CD8-positive, alpha-beta memory T cell (primary cell): ENCODE measurements at places on chromosomes 6 and 20.

- no peak for DNase-seq
Measured at GRCh38 chr20:1882026-1882425, 13.2 kb upstream of the SIRPA start.

DNA sequence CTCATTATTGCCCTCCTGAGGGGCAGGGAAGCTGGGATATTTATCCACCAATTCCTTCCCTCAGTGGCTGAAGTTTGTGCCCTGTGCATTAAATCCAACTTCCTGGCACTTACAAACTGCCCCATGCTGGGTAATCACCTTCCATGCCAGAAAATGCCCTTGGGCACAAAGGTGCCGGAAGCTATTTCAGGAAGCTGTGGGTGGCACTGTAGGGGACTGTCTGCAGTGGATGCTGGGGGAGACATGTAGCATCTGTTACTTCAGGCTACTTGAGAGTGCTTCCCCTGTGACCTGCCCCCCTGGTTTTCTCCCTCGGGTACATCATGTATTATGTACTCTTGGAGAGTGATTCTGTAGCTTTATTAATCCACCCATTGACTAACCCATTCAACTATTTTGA is 24.7 kb upstream of the RALGAPA2 start:
- no peak for DNase-seq

DNA sequence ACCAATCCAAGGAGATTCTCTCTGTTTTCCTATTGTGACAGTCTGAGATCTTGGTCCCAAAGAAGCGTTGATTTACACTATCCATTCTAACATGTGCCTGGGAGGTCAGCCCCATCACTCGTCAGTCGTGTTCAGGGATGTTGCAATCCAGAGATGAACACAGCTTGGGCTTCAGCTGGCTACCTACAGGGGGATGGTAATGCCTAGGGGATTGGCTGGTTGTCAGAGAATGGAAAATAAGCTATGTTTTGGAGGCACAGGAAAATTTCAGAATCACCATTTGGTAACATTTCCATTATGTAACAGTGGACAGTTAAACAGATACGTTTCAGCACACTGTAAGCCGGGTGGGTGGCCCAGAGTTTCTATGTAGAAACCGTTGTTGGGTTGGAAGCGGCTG is 147.1 kb upstream of the RALGAPA2 start:
- DNase-seq = no peak

DNA sequence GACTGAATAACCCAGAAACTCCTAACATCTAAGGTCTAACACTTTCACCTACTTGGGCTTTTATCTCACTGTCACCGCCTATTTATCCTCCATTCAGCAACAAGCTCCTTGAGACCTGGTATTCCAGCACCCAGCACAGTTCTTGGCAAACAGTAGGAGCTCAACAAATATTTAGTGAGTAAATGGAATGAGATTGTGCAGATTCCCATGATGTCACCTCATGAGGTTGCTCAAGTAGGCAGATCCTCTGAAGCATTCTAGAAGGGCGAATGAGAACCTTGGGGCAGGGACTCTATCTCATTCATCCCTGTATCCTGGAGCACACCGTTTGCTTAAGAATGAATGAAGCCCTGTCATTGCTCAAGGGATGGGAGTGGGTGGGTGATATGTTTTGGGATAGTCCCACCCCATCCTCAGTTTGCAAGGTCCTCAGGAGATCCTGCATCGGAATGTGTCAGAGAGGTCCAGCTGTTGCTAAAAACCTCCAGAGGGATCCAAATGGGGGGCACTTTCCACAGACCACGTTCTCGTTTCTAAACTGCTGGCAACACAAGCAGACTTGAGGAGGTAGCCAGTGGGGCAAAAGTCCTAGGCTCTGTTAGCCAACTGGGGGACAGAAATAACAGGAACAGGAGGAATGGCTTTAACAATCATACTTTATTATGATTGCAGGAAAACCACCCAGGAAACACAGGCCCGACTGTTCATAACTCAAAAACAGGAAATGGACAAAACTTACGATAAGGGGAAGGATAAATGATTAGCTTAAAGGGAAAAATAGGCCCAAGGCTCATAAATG is 42.0 kb downstream of the EDN1 start:
- no peak for DNase-seq

DNA sequence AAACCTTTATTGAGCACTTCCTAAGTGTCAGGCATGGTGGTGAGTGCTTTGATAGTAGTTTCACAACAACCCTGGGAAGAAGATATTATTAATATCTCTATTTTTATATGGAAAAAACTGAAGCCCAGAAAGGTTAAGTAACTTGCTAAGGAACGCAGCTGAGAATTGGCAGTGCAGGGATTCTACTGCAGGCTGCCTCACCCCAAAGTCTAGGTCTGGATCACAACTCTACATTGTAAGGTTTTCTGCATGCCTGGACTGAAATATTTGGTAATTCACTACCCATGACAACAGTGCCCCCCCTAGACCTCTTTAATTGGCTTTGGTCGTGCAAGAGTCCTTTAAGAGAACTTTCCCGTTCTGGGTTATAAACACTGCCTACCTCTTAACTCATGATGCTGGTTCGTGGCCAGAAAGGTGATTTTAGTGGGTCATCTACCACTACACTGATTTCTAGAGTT is 67.1 kb upstream of the KCNQ5 start:
- DNase-seq = no peak

- DNase-seq = no peak
Measured at GRCh38 chr20:1310071-1310470, 18.9 kb downstream of the SDCBP2 start.

- no peak for DNase-seq
Measured at GRCh38 chr6:108927927-108928326, 79.7 kb downstream of the ARMC2 start.

DNA sequence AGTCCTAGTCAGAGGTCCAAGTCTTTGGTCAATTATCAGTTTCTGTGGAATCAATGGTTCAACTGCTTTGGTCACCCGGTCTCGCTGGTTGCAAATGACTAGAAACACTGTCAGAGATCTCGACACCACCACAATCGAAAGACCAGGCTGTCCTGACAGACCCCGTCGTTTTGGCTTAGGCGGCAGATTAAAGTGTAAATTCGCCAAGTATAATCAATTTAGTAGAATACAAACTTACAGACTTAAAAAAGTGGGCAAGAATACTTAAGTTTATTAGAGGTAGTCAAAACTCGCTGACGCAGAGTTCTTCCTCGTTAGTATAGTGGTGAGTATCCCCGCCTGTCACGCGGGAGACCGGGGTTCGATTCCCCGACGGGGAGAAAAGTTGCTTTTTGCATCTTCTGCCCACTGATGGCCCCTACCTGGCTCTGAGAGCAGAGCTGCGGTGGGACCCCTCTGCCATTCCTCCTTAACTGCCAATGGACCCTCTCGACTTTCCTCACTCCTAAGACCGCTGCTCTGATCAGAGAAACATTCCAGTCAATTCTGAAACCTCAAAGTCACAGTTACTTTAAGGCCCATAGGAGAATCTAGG is 30.6 kb upstream of the ZNF184 start:
- peak; percentile 81 for DNase-seq

DNA sequence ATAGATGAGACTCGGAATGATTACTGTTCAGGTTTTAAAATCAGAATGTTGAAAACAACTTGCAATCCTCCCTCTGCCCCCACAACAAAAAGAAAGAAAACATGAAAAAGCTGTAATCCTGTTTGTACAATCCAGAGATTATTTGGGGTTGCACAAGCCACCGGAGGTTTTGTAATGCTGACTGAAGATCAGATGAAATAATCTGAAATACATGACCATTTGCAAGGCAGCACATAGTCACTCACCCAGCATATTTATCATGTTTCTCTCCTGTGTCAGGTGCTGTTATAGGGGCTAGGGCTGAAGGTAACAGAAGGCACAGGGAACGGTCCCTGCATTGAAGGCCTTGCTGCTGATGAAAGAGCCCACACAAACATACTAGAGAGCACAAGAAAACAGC is 85.3 kb downstream of the SIM1 start:
- DNase-seq = no peak

GRCh38 chr20:58129721-58130151 is 98.7 kb downstream of the ANKRD60 start:
- DNase-seq = no peak

DNA sequence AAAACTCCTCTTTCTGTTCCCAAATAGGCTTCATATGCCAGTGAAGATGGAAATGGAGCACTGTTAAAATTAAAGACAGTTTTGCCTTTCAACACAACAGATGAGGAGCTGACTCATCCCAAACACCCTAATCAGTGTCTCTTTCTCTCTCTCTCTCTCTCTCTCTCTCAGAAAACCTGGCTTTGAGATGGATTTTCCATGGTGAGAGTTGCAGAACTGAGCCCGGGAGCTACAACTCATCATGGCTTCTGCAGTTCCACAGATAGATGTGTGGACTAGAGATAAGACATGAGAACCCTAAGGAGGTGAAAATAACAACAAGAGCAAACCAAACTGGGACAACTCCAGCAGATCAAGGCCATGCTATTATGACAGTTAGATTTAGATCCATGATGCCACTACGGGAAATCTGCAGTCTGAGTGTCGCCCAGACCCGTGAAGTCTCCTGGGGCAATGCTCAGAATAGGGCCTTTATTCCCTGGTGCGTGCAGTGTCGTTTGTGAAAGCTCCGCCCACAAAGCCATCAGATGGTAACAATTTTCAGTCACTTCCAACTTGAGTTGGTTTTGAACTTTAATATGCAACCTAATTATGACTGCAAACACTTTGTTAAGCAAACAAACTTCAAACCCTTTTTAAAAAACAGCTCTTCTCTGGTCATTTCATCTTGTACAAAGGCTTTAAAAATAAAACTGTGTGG is 338.2 kb upstream of the PREP start:
- DNase-seq = no peak

GRCh38 chr6:150631984-150632642 is 32.4 kb downstream of the PLEKHG1 start:
- no peak for DNase-seq

DNA sequence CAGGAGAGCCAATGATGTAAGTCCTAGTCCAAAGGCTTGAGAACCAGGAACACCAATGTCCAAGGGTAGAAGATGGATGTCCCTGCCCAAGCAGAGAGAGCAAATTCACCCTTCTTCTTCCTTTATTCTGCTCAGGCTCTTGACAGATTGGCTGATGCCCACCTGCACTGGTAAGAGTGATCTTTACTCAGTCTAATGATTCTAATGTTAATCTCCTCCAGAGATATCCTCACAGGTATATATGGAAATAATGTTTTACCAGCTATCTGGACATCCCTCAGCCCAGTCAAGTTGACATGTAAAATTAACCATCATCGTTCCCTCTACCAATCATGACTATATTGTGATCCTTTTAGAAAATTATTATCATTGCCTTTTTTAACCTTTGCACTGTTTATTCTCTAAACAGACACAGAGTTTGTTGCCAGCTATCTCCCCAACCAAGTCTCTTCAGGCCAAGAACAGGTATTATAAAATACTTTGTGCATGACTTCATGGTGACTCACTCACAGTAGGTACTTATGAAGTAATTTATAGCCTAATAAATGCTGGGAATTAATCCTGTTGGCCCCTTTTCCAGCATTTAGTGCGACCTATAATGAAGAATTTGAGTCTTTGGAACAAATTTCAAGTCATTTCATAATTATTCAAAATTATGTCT is 26.2 kb upstream of the TSHZ2 start:
- no peak for DNase-seq

- DNase-seq = no peak
Measured at GRCh38 chr6:92000112-92000511, 1413.2 kb upstream of the MAP3K7 start.

- no peak for DNase-seq
Measured at GRCh38 chr20:11832851-11833250, 84.8 kb upstream of the BTBD3 start.

DNA sequence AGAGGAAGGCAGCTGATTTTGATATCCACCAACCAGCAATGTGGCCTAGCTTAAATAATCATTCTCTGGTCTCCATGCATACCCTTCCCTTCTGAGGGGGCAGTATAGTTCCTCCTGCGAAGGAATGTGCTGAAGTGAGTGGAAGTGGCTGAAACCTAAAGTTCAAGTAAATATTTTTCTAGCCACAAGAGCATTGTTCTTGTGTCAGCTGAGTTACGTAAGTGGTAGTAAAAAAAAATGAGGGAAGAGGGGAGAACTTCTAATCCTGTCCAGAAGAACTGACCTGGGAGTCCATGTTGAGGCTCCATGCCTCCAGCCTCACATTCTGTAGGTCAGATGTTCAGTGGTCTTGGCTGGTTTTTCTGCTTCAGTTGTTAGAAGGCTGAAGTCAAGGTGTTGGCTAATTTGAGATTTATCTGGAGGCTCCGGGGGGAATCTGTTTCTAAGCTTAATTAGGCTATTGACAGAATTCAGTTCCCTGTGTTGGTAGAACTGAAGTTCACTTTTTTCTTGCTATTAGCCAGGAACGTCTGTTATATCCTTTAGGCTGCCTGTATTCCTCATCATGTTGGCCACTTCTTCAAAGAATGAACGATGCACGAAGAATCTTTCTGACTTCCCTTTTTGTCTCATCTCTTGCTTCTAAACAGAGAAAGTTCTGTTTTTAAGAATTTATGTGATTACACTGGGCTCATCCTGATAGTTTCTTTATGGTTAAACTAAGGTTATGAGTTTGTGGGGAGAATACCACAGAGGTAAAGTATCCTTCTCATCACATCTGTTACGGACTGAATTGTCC is 207.1 kb upstream of the PRSS16 start:
- no peak for DNase-seq

GRCh38 chr20:61125546-61126180 is 126.4 kb upstream of the CDH4 start:
- DNase-seq = no peak

GRCh38 chr6:129030215-129030614 is 147.3 kb downstream of the LAMA2 start:
- no peak for DNase-seq

DNA sequence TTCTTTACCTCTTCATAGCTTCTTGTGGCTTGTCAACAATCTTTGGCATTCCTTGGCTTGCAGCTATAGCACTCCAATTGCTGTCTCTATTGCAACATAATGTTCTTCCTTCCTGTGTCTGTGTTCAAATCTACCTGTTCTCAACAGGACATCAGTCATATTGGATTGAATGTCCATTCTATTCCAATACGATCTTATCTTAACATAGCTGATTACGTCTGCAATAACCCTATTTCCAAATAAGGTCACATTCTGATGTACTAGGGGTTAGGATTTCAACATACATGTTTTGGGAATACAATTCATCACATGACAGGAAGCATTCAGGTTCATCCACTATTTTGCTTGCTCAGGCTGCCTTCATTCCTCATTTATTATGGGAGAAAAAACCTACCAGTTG is 684.4 kb upstream of the CITED2 start:
- no peak for DNase-seq

GRCh38 chr6:122200440-122200839 is 199.0 kb upstream of the HSF2 start:
- DNase-seq = no peak

DNA sequence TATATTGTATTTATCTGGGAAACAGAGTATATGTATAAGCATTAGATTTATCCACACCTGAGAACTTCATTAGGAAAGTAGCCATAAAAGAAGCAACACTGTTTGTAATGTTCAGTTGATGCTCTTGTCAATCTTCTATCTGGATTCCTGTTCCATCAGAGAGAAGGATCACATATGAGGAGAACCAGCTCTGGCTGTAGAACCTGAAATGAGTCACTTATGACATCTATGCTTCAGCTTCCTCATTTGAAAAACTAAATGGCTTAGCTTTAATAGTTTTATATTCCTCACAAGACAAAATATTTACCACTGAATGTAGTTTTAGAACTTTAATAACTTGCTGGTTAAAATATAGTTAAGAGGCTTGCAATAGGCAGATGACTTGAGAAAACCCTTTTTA is 144.7 kb downstream of the TASP1 start:
- DNase-seq = no peak
